ENCODE measurements at places on chromosomes 12 and 14.

DNA sequence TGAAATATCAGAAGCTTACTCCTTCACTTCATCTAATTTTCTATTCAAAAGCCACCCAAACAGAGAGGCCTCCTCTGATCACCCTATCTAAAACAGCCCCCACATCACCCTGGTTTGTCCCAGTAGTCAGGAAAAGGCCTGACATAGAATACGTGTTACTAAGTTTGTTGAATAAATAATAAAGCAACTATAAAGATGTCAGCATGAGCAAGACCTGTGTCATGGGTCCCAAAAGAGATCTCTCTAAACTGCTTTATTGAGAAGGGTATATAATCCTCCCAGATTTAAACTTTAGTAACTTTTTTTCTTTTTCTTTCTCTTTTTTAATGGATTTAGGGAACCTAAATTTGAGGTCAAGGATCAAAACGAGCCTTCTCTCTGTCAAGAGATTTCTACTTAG lies 27.4 kb upstream of the C12orf50 start:
- DNase-seq: no peak

DNA sequence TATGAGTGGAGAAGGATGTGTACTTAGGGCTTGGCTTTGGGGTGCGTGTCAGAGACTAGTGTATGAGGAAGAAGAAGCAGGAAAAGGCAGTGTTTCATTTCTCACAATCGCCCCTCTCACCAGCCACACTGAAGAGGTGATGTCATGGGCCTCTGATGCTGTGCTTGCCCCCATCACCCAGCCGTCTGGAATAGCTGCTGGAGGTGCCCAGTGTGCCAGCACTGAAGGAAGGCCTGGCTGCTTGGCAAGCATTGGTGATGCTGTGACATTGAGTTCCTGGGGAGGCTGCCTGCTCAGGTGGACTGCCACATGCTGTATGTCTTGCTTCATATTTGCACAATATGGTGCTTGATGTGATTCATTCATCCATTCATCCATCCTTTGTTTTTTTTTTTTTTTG lies 56.2 kb downstream of the CRADD start:
- no peak for DNase-seq

DNA sequence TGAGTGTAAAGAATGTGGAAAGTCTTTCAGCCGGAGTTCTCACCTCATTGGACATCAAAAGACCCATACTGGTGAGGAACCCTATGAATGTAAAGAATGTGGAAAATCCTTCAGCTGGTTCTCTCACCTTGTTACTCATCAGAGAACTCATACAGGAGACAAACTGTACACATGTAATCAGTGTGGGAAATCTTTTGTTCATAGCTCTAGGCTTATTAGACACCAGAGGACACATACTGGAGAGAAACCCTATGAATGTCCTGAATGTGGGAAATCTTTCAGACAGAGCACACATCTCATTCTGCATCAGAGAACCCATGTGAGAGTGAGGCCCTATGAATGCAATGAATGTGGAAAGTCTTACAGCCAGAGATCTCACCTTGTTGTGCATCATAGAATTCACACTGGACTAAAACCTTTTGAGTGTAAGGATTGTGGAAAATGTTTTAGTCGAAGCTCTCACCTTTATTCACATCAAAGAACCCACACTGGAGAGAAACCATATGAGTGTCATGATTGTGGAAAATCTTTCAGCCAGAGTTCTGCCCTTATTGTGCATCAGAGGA lies 25.1 kb upstream of the ZNF268 start:
- DNase-seq: no peak

DNA sequence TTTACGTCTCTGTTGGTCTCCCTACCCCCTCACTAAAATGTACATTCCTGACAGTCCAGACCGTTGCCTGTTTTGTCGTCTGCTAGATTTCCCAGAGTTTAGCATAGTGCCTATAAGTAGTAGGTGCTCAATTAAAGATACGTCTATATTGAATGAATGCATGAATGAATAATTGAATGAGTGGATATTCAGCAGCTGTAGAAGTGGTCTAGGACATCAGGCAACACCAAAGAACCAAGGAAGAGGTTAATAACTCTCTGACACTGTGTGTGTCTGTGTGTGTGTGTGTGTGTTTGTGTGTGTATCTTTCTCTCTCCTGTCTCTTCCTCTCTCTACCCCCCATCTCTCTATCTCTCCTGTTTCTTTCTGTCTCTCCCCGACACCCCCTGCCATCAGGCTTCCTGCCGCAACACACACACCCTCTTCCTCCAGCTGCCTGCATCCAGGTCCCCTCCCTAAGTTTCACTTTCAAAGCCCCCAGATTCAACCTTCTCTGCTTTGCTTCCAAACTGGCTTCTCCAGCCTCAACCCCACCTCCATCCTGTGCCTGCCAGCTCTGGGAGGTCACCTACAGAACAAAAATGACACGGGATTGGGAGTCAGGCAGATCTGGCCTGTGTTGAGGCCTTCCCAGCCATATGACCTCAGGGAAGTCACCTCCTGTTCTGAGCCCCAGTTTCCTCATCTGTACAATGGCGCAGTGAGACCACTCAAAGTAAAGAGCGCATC lies 119.9 kb upstream of the NCOR2 start:
- DNase-seq: no peak

GRCh38 chr12:32507942-32508320 lies 108.6 kb downstream of the FGD4 start:
- DNase-seq: no peak

DNA sequence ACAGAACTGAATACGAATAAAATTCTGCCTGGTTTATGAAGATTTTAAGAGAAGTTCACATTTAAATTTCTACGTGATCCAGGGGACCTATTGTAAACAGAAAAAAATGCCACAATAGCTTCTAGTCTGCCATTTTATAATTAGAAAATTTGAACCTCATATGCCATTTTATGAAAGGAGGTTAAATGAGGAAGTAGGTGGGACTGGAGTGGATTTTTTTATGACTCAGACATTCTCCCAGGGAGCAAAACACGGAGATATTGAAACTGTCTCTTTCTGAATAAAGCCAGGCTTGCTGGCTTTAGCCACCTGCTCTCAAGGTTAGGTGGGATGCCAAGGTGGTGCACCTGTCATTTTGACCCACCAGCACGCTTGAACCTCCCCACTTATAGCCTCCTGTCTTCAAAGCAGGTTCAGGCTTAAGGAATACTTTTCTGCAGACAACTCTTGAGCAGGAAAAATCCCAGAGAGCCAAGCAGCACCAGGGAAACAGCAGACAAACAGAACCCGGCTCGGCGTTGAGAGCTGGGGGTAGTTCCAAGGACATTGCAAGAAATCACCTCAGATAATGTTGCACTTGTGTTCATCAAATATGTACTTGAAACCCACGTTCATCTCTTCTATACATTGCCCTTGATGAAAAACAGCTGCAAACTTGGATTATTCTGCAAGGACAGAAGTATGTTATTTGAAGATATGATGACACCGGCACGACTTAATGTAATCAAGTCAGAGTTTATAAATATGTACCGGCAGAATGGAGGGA lies 203.7 kb downstream of the PPM1H start:
- DNase-seq: no peak

DNA sequence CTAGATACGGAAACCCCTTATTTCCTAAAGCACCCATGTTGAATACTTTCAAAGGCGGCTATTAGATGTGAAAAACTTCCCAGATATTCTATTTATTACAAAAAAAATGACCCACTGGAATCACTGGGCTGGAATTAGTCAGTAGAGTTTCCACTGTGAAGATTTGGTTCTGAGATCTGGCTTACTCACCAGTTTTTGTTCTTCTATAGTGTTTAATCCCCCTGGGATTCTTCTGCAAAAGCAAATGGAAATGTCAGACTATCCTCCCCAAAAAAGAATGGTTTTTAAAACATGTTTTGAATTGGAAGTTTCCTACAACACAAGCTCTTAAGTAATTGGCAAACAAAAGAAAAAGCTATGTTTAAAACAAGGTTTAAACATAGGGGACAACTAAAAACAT lies 166.4 kb downstream of the STXBP6 start:
- DNase-seq: no peak

GRCh38 chr12:30806989-30807694 lies 52.4 kb upstream of the CAPRIN2 start:
- DNase-seq: peak; percentile 59

DNA sequence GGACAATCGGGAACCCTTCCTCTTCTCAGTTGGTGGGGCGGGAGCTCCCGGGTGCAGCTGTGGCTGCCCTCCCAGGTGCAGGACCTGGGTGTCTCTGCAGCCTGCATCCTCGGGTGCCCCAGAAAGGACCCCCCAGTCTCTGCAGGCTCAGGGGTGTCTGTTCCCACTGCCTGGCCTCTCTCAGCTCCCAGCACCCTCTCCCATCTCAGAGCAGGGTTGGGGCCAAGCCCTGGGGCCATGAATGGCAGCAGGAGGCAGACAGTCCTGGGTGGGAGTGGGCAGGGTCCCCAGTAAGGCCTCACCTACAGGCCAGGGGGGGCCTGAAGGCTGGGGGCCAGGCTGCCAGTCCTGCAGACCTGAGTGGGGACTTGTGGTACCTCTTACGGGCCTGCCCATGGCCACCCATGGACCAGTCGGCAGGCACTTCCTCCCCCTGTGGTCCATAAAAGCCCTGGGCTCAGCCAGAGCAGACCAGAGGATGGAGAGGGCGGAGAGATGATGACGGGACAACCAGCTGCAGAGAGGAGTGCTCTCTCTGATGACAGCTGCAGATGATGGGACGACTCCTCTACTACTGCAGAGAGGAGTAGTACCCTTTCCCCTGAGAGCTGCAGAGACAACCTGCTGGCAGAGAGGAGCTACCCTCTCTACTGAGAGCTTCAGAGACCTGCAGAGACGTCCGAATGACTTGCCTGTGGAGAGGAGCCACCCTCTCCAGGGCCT lies 26.6 kb downstream of the TCHP start:
- DNase-seq: no peak

GRCh38 chr14:83172363-83172762 lies 1638.7 kb upstream of the SEL1L start:
- no peak for DNase-seq

- DNase-seq: no peak
Measured at GRCh38 chr12:129294868-129295267, 441.6 kb downstream of the GLT1D1 start.

DNA sequence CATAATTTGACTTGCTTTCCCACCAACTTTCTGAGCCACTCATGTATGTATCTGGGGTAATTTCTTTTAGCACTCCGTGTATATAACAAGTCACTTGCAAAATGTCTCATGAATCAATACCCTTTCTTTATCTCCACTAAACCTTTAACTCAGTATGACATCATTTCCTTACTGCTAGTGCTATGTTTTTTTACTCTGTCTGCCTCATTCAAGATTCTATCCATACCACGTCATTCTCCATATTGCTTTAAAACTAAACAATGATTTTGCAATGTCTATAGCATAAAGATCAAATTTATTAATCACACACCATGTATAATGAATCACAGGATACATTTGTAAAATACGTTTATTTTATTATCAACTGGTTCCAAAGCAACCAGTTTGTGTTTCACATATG lies 178.2 kb downstream of the PIK3C2G start:
- DNase-seq: no peak

- no peak for DNase-seq
Measured at GRCh38 chr14:76473481-76474263, 97.7 kb downstream of the ESRRB start.

- DNase-seq: no peak
Measured at GRCh38 chr12:58731096-58731495, 189.2 kb downstream of the LRIG3 start.

GRCh38 chr12:63276537-63277365 lies 125.8 kb upstream of the AVPR1A start:
- DNase-seq: peak; percentile 13

All from CD4-positive, CD25-positive, alpha-beta regulatory T cell (primary cell).